ENCODE measurements at places on chromosomes 16 and 17.

GRCh38 chr16:83674931-83675535 lies 132.7 kb upstream of the HSBP1 start:
- peaks cover 50% of the 10 kb centered on the region for H3K27me3 ChIP-seq
- no peaks in the 10 kb centered on the region for H3K4me1 ChIP-seq
- no peak overlapping the region for H3K4me3 ChIP-seq
- no peaks in the 10 kb centered on the region for H3K36me3 ChIP-seq
- no peak for DNase-seq

DNA sequence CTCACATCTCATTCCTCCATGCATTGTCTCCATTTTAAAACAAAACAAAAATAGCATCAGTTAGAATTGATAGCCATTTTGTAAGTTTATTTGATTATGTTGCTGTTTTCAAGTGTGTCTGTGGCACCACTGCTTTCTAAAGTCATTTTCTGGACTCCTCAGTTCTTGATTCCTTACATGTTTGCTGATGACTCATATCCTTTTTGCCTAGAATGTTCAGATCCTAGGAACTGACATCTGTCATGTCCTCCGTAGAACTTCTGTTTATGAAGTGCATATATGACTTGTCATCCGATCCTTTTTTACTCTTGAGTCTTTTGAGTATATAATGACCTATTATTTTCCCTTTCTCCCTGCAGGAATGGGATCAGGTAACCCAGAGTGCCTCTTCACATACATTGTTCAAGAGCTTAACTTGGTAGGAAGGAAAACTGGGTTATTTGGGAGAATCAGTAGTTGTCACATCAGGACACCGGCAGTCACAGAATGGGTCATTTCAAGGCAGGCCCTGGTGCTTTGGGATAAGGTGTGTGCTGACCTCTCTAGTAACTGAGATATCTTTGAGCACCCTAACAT lies 69.2 kb downstream of the MAP2K4 start:
- H3K4me1 ChIP-seq: 0 out of 2 replicates have a peak, but pooled peaks cover 7% of the 10 kb centered on the region
- DNase-seq: no peak
- H3K4me3 ChIP-seq: no peak overlapping the region
- H3K27me3 ChIP-seq: no peaks in the 10 kb centered on the region
- no peaks in the 10 kb centered on the region for H3K36me3 ChIP-seq

DNA sequence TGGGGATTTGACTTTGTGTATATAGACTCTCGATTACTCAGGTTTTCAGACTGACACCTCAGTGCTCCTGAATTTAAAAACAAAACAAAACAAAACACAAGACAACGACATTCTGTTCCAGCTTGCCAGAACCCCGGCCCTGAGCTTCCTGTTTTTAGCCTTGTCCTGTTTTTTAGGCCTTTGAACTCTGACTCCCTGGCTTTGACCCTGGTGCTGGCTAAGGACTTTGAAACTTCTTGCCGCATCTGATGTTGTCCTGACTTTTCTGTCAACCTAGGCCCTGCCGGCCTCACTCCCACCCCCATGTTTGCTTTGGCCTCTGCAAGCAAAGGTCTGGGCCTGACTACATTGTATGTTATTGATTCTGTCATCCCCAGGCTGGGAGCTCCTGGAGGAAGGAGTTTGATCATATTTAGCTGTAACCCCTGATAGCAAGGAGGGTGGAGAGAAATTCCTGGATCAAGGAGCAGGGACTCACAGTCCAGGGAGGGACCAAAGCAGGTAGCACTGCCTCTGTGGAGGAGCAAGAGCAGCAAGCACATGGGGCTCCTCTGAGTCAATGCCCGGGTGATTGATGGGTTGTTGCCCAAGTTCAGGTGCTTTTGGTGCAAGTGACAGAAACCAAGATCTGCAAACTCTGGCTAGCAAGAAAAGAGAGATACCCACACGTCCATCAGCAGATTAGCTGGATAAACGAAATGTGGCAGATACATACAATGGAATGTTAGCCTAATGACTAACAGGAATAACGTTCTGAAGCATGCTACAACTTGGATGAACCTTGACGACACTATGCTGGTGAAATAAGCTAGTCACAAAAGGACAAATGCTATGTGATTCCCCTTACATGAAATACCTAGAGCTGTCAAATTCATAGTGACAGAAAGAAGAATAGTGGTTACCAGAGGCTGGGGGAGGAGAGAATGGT lies 7.7 kb downstream of the CCL16 start:
- H3K4me3 ChIP-seq: no peak overlapping the region
- H3K27me3 ChIP-seq: peaks cover 49% of the 10 kb centered on the region
- H3K27ac ChIP-seq: no peak overlapping the region
- H3K4me1 ChIP-seq: no peaks in the 10 kb centered on the region
- no peaks in the 10 kb centered on the region for H3K36me3 ChIP-seq

GRCh38 chr16:89368604-89369249 lies 121.6 kb downstream of the ANKRD11 start:
- no peak overlapping the region for H3K27ac ChIP-seq
- peaks cover 37% of the 10 kb centered on the region for H3K4me1 ChIP-seq
- H3K27me3 ChIP-seq: no peaks in the 10 kb centered on the region
- H3K36me3 ChIP-seq: 0 out of 2 replicates have a peak, but pooled peaks cover 4% of the 10 kb centered on the region
- no peak overlapping the region for H3K4me3 ChIP-seq
- no peak for DNase-seq

- H3K36me3 ChIP-seq: 0 out of 2 replicates have a peak, but pooled peaks cover 6% of the 10 kb centered on the region
- peaks cover 10% of the 10 kb centered on the region for H3K4me1 ChIP-seq
- H3K27me3 ChIP-seq: no peaks in the 10 kb centered on the region
Observed at GRCh38 chr17:68248891-68249290, 1.0 kb downstream of the AMZ2 start.

DNA sequence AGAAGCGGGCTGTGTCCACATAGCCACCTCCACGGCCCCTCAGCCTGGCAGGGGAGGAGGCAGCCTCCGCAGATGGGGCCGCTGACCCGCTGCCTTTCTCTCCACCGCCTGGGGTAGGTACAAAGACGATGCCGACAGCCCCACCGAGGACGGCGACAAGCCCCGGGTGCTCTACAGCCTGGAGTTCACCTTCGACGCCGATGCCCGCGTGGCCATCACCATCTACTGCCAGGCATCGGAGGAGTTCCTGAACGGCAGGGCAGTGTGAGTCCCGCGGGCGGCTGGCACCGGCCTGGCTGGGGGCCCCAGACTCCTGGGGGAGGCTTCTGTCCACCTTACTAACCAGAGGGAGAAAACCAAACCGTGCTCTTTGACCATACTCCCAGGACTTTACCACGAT lies 27.9 kb downstream of the MGRN1 start:
- no peaks in the 10 kb centered on the region for H3K27me3 ChIP-seq
- H3K4me3 ChIP-seq: no peak overlapping the region
- DNase-seq: no peak
- peaks cover 5% of the 10 kb centered on the region for H3K36me3 ChIP-seq
